Immature natural killer cell (primary cell): ENCODE measurements at places on chromosomes 12 and 14. TPM values are rescaled to one million over a fixed set of nuclear protein-coding genes. Genes with fewer than 3 reads are reported as not detected.

The METTL25 gene
- polyA plus RNA-seq, result 10.3 TPM

The POMT2 gene
- polyA plus RNA-seq, result 1.0 TPM

The CLEC1A gene
- not detected for polyA plus RNA-seq

The OR6C2 gene
- not detected for polyA plus RNA-seq

The DCN gene
- polyA plus RNA-seq, result not detected

The TCHP gene
- 2.9 TPM for polyA plus RNA-seq

The CLEC9A gene
- 0.99 TPM for polyA plus RNA-seq

The SMOC1 gene
- not detected for polyA plus RNA-seq

The CCDC197 gene
- polyA plus RNA-seq, result not detected

The NT5DC3 gene
- polyA plus RNA-seq, result 0.09 TPM

The TNS2 gene
- polyA plus RNA-seq, result not detected

The CMKLR1 gene
- polyA plus RNA-seq, result 83.7 TPM

The LUM gene
- polyA plus RNA-seq, result not detected

The ZCCHC8 gene
- polyA plus RNA-seq, result 5.6 TPM

The LPAR5 gene
- 9.6 TPM for polyA plus RNA-seq

The PLEKHD1 gene
- not detected for polyA plus RNA-seq

The PTPRO gene
- not detected for polyA plus RNA-seq

The PLCZ1 gene
- not detected for polyA plus RNA-seq

The OR5AU1 gene
- not detected for polyA plus RNA-seq

The KIAA0586 gene
- polyA plus RNA-seq, result 26.4 TPM

The KLRC3 gene
- polyA plus RNA-seq, result 28.4 TPM

The CLEC4D gene
- polyA plus RNA-seq, result not detected
